ENCODE measurements at places on chromosomes 5 and 9. TPM values are rescaled to one million over a fixed set of nuclear protein-coding genes. Genes with fewer than 3 reads are reported as not detected.

DNA sequence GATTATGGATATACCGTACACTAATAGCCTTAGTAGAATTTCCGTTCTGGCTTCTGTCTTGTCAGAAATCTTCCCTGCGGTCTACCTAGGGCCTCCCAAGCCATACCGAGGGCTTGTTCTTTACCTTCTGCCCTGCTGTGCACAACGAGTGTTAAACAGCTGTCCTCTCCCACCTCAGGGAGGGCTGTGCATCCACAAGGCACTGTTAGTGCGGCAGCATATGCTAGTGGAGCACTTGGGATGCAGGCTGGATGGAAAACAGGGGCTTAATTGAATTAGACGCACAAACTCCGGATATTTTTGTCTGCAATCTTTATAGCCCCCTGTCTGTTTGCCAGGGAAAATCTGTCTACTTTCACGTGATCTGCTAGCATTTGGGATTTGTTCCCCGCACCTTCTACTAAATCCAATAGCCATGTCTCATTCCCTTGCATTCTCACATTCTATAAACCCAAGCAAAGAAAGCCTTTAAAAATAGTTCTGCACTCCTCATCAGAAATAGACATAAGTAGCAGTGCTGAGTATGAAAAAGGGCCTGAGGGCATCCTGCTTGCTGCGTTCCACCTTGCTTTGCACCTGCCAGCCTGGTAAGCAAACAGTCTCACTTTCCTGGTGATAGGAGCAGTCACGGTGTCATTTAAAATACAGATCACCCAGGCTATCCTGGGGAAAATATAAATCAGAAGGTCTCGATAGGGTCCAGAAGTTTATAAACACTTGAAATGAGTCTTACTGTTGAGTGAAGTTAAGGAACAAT lies 382.6 kb downstream of the RASEF start:
- DNase-seq: no peak

GRCh38 chr9:84300271-84300670 lies 40.3 kb downstream of the SLC28A3 start:
- DNase-seq: no peak

DNA sequence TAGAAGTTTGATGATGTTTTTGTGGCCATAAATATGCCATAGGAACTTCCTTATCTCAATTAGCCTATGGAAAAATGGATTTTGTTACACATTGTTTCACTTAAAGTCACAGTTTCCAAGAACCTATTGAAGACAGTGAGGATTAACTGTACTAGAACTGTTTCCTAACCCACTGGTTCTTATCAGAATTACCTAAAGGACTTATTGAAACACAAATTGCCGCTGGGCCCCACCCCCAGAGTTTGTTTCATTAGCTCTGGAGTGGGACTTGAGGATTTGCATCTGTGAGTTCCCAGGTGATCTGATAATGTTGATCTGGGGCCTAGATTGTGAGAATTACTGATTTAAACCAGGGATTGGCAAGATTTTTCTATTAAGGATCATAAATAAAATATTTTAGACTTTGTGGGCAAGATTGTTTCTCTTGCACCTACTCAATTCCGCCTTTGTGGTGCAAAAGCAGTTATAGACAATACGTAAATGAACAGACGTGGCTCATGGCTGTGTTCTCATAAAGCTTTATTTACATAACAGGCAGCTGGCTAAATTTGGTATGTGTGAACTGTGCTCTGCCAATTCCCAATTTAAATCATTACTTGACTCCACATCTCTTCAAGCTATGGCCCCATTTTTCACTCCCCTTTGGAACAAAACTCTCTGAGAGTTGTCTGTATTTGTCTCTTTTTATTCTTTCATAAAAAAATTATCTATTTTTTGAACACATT lies 9.3 kb downstream of the JAK2 start:
- DNase-seq: no peak

DNA sequence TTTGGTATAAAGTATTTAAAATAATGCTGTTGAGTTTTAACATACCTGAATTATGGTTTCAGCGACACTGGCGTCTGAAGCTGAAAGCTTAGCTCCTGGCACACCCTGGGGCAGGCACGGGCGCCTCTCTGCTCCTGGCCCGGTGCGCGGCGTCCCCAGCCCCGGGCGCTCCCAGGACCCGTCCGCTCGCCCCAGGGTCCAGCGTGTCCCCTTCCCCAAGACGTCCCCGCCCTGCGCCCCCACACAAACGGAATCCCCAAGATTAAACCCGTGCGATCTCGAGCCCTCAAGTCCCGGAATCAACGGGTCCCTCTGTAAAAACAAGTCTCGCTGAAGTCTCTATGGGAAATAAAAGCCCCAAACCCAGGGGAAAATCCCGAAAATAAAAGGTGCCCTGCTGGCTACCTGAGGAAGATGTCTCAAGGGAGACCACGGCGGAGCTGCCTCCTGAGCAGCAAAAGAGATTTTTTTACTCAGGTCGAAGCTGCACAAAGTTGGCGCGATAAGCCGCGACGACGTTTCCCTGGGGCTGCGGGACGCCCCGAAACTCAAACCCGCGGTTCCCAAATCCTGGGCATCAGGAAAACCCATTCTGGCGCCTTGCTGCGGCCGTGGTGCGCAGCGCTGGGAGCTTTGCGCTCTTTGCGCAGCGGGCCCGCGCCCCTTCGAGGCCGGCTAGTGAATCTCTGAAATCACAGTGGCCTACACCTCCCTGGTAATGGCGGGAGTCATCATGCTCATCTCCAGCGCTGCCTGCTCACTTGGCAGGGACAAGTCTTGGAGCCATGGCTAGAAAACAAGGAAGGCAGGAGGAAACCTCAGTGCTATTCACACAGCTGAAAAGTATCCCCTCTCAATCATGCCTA lies 6.3 kb upstream of the IFNA8 start:
- no peak for DNase-seq

GRCh38 chr5:3590967-3591900 lies 4.4 kb upstream of the IRX1 start:
- DNase-seq: no peak

DNA sequence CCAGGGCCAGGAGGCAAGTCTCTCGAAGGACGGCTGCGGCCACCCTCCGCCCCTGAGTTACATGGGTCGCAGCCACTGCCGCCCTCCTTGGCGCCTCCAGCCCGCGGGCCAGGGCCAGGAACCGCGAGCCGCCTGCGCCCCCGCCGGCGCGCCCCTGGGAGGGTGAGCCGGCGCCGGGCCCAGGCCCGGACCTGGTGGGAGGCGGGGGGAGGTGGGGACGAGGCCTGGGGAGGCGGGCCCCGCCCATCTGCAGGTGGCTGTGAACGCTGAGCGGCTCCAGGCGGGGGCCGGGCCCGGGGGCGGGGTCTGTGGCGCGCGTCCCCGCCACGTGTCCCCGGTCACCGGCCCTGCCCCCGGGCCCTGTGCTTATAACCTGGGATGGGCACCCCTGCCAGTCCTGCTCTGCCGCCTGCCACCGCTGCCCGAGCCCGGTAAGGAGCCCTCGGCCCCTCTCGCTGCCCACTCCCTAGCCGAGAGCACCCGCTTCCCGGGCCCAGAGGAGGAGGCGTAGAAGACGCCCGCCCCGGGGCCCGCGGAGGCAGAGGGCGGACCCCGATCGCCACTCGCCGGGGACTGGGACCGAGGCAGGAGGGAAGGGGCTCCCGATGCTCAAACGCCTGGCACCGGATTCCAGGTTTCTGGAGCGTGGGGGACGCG lies at the start of gene ASS1:
TSS of gene ASS1 (plus strand) at position 397 of the 657 bp plus-strand sequence. CDS start 7,268 bp downstream, outside the sequence.
- peak; percentile 85 for DNase-seq

The PCDHB12 gene
- total RNA-seq: 10.2 TPM

Measured in sigmoid colon (tissue), 7 donors.